ENCODE measurements at places on chromosomes 11 and 22. TPM values are rescaled to one million over a fixed set of nuclear protein-coding genes. Genes with fewer than 3 reads are reported as not detected.
A peak's percentile ranks its signal among the peaks of the same experiment; 100 is the strongest.

GRCh38 chr11:69369945-69370344, 76.0 kb downstream of the MYEOV start:
- DNase-seq, result no peak
- no peaks in the 10 kb centered on the region for H3K27me3 ChIP-seq
- no peak overlapping the region for H3K4me3 ChIP-seq
- no peaks in the 10 kb centered on the region for H3K36me3 ChIP-seq
- no peak overlapping the region for H3K27ac ChIP-seq

- H3K4me1 ChIP-seq, result no peaks in the 10 kb centered on the region
- no peaks in the 10 kb centered on the region for H3K36me3 ChIP-seq
- no peaks in the 10 kb centered on the region for H3K27me3 ChIP-seq
- DNase-seq, result peak; percentile 91
Observed at GRCh38 chr11:6320411-6321155, at the start of gene CAVIN3. Gene CAVIN3 (minus strand): TSS chr11:6320501. CDS start chr11:6320476, 25 bp downstream.

- no peak overlapping the region for H3K4me3 ChIP-seq
- H3K27me3 ChIP-seq, result no peaks in the 10 kb centered on the region
- no peaks in the 10 kb centered on the region for H3K36me3 ChIP-seq
- DNase-seq, result no peak
- no peak overlapping the region for H3K27ac ChIP-seq
Observed at GRCh38 chr11:35277827-35278226, 138.9 kb downstream of the CD44 start.

Gene MRPL11
- 30.9 TPM for total RNA-seq

- peaks cover 2% of the 10 kb centered on the region for H3K4me1 ChIP-seq
- H3K27me3 ChIP-seq, result no peaks in the 10 kb centered on the region
- H3K4me3 ChIP-seq, result no peak overlapping the region
- no peak overlapping the region for H3K27ac ChIP-seq
Observed at GRCh38 chr11:104148074-104148473, 15.9 kb downstream of the PDGFD start.

GRCh38 chr11:102421261-102421660, 31.3 kb downstream of the TMEM123 start:
- no peak for DNase-seq
- H3K27ac ChIP-seq, result no peak overlapping the region
- no peaks in the 10 kb centered on the region for H3K36me3 ChIP-seq
- peaks cover 2% of the 10 kb centered on the region for H3K4me1 ChIP-seq

Gene FREY1
- not detected for total RNA-seq

GRCh38 chr22:38479096-38479837, 11.4 kb downstream of the KDELR3 start:
- no peak overlapping the region for H3K27ac ChIP-seq
- no peaks in the 10 kb centered on the region for H3K27me3 ChIP-seq
- H3K36me3 ChIP-seq, result no peaks in the 10 kb centered on the region
- H3K4me1 ChIP-seq, result no peaks in the 10 kb centered on the region

Gene DRD2
- 1.0 TPM for total RNA-seq

DNA sequence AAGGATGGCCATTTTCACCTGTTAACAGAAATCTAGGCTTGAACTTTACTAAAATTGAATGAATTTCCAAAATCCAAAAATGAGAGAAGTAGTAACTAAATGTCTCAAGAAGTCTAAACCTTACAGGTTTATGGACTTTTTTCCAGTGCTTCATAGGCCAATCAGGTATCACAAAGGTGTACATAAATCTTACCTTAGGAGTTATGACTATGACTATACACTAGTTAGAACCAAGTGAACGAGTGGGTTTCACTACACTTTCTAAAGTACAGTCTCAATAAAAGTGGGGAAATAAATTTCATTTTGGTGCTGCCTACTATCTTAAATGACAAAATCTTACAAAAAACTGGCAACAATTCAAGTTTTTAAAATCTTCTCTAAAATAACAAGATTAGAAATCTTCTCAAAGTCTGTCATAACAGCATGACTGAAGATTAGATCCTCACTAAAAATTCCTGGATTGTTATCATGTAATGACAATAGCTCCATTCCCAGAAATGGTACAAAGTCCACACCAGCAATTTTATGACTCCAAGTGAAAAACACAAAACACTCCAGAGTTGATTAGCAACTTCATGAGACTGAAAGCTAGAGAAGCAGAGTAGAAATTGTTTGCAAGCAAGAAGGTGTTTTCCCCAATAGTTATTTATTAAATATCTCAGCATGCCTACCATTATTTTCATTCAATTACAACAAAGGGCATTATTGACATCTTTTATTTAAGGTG, 20.9 kb downstream of the SOX6 start:
- H3K27ac ChIP-seq, result no peak overlapping the region
- DNase-seq, result no peak
- no peak overlapping the region for H3K4me3 ChIP-seq
- no peaks in the 10 kb centered on the region for H3K36me3 ChIP-seq

GRCh38 chr11:72706579-72706978, 32.4 kb upstream of the PDE2A start:
- H3K4me1 ChIP-seq, result peaks cover 19% of the 10 kb centered on the region
- H3K27ac ChIP-seq, result no peak overlapping the region
- no peak overlapping the region for H3K4me3 ChIP-seq

Gene EIF3F
- total RNA-seq, result 251 TPM

Gene DEUP1
- total RNA-seq, result 2.0 TPM
